ENCODE measurements at places on chromosomes 6 and 20.

- DNase-seq = no peak
Observed at GRCh38 chr6:150345781-150346180, 23.0 kb upstream of the IYD start.

DNA sequence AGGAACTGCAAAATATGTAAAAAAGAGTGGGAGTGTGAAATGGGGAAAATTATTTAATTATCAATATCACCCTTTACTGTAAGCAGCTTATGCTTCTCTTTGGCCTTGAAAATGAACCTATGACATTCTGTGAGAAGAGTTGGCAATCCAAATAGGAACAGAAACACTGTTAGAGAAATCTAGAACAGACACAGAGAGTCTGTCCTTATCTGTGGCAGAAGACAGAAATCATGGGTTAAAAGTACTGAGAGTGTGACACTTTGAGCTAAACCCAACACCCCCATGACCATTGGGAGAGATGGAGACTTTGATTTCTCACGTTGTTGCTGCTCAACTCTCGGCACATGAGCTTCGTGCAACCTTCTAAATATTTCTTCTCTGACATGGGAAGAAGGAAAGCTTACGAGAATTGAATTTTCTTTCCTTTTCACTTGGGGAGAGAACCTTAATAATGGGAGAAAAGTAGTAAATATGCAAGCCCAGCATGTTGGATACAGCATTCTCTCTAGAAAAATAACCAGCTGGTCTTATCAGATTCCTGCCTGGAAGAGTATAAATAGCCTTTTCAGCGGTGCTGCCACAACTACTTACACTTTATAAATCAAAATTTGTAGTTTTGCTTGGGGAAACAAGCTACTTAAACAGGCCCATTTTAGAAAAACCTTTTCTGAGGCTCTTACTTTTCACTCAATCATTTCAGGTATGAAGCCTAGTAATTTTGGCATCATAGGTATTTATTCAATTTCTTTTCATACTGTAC, 49.4 kb upstream of the NOX3 start:
- DNase-seq = no peak

- no peak for DNase-seq
Observed at GRCh38 chr6:155117256-155117655, 122.1 kb downstream of the TIAM2 start.

DNA sequence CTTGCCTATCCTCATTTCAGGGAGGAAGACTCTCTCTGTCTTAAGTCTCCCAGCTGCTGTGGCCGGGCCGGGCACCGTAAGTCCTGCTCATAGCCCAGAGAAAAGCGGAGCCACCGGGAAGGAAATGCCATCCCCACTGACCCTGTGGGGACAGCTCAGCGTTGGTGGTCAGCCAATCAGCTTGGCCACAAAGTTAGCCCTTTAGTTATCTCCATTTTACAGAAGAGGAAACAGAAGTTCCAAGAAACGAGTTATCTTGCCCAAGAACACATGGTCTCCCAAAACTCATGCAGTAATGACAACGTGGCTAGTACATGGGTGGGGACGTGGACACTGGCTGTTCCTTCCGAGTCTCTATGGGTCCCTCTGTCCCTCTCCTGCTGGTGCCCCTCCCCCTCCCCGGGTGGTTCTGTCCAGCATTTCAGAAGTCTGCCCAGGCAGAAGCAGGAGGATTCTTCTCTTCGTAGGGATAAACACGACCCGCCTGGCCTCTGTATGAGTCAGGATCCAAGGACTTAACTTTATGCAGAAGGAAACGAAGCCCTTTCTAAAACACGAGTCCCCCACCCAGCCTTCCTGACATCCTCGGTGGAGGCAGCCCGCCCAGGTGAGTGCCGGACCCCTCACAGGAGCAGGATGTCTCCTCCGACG, 273.8 kb downstream of the CDH4 start:
- no peak for DNase-seq

GRCh38 chr6:52566853-52567279, 10.0 kb downstream of the TRAM2 start:
- DNase-seq = no peak

GRCh38 chr6:22064558-22064957, 232.3 kb downstream of the PRL start:
- no peak for DNase-seq

DNA sequence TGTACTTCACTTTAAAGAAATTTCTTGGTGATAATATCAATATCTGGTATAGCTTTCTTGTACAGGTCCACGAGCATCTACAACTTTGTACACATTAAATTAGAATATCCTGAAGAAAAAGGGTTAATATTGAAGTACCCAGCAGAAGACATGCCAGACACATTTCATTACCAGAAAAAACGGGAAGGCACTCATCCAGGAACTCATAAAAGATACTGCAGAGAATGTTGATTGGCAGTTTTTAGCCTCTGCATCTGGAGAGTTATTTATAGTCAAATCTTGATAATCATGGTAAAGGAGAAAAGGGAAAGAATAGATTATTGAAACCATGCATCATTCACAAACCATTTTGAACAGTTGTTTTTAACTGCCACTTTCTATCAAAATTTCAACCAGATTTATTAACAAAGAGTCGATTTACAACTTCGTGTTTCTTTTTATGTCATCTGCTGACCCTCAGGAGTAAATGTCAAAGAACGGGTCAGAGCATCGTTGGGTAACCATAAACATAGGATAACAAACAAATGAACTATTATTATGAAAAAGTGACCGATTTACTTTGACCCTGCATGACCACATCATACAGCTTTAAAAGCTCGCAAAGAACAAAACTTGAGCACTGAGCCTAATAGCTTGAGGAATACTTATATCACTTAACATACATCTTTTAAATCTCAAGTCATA, 229.2 kb upstream of the SGK1 start:
- DNase-seq = peak; percentile 59

GRCh38 chr6:5730585-5731263, 276.0 kb downstream of the NRN1 start:
- DNase-seq = no peak

Data from COLO829 (cell line).